ENCODE measurements at places on chromosomes 4 and X.

- DNase-seq, result no peak
Observed at GRCh38 chr4:87092389-87093141, 127.9 kb downstream of the KLHL8 start.

GRCh38 chr4:142036795-142037583 lies 400.6 kb downstream of the IL15 start:
- DNase-seq, result no peak

GRCh38 chr4:129821963-129822362 lies 726.0 kb downstream of the C4orf33 start:
- DNase-seq, result no peak

- DNase-seq, result no peak
Observed at GRCh38 chr4:148366251-148366650, 76.0 kb downstream of the NR3C2 start.

DNA sequence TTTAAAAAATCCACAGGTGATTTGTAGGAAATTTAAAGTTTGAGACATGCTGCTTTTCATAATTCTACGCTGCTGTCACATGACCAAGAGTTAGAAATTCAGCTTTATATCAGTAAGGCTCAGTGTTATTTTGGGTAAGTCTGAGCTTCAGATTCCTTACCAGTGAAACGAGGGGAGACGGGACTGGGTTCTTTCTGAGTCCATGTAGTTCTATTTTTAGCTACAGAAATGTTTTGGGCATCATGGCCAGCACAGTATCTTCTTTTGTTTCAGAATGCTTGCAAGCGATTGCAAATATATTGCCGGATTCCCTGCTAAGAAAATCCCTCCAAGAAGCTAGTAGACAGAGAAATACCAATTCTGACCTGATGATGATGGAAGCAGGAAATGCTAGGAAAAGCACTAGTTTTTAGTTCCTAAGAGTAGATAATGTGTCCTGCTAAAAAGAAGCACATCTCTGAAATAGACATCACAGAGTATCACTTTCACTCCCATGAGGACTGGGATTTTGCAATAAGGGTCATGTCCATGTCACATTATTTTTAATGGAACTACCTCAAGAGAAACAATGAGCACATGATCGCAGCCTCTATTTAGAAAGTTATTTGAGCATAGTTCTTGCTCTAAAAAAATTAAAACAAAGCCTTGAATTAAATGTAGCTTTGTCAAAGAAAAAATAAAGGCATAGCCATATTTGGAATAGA lies 10.9 kb downstream of the ATP1B4 start:
- DNase-seq, result no peak

DNA sequence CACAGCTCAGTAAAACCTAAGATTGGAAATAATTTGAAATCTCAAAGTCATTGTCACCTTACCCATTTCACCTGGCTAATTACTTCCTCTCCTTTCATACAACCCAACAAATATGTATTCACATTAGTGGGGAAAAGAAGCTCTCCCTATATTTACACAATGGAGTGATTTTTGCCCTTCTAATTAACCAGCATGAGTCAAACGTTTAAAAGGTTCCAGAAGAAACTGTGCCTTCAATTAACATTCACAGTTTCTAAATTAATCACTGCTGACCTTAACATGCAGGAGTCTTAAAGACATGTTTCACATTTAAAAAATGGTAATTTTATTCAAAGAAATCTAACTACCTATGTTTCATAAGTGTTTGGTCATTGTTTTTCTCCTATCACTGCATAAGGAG lies 254.6 kb downstream of the CBLL2 start:
- no peak for DNase-seq

DNA sequence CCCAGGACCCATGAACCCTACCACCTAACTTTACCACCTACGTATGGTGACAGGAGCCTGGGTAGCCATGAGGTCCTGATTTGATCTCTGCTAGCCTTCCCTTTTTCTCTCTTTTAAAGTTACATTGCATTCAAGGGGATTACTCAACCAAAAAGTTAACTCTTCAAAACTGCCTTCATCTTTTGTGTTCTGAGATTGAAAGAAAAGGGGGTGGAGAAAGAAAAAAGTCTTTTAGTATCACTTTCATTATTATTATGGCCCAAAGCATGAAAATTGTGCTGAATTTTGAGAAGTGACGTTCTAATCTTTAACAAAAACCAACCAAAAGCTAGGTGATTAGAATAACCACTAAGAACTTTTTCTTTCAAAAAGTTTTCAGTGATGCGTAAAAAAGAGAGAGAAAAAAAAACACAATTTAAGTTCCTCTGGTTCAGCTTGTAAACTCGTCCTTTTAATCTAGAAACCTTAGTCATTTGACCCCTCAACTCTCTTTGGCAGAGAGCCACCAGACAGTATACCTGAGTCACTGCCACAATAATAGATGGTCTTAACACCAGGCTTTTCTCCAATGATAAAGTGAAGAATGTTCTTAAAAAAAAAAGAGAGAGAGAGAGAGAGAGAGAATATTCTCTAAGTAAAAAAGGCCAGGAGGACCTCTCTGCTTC lies 347.4 kb upstream of the FGF13 start:
- no peak for DNase-seq

DNA sequence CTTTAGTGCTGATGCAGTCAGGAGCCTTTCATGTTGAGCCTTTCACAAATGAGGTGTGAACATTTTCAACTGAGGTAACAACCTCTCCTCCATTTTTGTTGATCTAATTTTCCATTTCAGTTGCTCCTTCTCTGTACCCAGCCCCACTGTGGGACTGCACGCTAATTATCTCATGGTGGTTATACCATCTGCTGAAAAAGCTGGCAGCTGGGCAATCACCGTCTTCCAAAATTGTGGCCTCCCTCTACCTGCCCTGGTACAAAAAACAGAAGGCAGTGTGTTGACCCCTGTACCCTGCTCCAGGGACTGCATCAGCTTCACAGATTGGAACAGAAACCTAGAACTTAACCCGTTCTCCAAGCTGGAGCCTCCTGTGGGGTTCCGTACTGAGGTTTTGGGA lies 72.4 kb upstream of the LONRF3 start:
- DNase-seq, result no peak

- no peak for DNase-seq
Observed at GRCh38 chr4:149549911-149550310, 265.7 kb downstream of the IQCM start.

DNA sequence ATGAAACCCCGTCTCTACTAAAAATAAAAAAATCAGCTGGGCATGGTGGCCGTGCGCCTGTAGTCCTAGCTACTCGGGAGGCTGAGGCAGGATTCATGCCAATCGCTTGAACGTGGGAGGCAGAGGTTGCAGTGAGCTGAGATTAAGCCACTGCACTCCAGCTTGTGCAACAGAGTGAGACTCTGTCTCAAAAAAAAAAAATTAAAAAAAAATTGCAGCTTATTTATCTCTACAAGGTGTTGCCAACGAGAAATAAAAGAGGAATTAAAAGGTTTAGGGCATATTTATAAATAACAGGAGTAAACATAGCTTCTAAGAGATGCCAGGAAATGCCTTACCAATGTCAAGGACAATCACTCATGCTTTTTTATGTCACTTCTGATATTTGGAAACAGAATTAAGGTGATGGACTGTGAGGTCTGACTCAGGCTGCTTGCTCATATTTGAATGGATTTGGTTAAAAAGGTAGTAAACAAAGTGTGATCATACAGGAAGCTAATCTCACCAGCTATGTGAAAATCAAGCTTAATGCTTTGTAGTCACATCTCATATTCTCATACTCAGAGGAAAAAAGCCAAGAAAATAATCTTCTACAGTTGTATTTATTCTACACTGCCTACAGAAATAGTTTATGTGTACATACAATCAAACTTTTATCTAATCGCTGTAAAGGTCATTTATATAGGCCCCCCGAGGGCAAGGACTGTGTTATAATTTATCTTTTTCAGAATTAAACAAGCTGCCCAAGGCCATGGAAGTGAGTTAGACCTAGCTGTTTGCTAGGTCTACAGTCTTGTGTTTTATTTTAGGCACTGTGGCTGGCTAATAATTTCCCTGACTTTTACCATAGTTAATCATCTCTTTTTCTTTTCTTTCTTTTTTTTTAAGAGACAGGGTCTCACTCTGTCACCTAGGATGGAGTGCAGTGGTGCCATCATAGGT lies 61.1 kb upstream of the RBMX start:
- DNase-seq, result no peak

DNA sequence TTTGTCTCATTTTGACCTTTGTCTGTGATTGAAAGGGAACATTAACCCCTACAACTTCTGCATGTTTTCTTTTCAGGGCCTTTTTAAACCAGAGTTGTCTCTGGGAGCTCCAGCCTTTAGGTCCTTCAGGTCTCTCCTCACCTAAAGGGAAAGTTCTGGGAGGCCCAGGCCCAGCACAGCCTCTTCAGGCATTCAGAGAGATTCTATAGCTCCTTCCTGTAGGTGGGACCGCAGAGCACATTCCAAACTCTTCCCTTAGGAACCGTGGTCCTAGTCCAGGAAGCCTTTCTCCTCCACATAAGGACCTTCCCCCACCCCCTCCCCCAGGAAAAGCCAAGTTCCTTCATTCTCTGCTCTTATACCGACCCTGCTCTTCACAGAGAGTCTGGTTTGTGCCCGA lies 14.9 kb downstream of the NKX6-1 start:
- no peak for DNase-seq

DNA sequence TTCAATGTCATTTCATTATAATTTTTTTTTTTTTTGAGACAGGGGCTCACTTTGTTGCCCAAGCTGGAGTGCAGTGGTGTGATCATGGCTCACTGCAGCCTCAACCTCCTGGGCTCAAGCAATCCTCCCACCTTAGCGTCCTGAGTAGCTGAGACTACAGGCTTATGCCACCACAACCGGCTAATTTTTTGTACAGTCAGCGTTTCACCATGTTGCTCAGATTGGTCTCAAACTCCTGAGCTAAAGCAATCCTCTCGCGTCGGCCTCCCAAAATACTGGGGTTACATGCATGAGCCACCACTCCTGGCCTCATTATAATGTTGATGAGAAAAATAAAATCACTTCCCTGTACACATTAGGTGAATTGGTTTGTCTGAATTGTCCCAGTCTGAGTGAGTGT lies 16.9 kb downstream of the TAF7L start:
- no peak for DNase-seq

- DNase-seq, result no peak
Observed at GRCh38 chr4:15400981-15401671, 26.7 kb upstream of the C1QTNF7 start.

- no peak for DNase-seq
Observed at GRCh38 chr4:122041312-122041711, 89.5 kb upstream of the TRPC3 start.

GRCh38 chr4:86536151-86536550 lies 58.0 kb upstream of the PTPN13 start:
- no peak for DNase-seq

DNA sequence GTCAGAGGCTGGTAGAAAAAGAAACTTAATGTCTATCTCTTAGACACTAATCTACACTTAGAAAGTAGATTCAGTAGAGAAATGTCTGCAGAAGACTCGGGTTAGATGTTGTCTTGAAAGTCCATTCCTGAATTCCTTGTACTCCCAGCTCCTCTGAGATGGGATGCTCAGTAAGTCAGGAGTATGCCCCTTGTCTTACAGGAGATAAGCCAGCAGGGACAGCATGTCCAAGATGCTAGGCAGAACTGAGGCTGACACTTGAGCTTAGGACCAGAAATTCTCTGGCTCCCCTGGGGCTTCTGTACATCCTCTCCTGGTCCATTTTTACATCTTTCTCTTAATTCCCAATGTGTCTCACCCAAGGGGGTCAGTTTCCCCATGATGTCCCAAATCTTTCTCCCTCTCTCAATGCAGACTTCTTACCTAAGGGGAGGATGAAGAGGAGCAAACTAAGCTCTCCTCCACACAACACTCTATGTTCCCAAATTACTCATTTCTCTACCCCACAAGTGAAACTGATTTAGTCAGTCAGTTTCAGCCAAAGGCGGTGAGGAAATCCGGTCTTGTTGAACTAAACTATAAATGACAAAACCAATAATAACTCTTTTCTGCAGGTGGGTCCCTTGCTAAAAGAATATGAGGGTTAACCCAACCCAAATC lies 558.2 kb upstream of the DIPK2B start:
- DNase-seq, result no peak

DNA sequence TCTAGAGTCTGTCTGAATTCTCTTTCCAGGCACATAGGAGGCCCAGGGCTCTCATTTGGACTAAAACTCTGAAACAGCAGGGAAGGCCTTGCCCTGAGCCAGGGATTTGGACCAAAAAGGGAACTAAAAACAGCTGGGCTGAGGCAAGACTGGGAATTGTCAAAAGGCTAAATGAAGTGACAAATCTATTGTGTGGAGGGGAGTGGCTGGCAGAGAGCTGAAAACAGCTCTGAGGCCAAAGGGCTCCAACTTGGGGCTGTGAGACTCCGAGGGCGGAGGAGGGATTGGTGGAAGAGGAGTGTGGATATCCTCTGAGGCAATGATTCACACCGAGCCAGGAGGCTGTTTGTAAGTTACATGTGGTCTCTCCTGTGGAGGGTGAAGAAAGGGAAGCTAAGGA lies 63.2 kb downstream of the PHEX start:
- DNase-seq, result no peak

- DNase-seq, result no peak
Observed at GRCh38 chr4:10639664-10640063, 44.9 kb downstream of the CLNK start.

- no peak for DNase-seq
Observed at GRCh38 chr4:8891646-8892555, 20.3 kb upstream of the HMX1 start.

DNA sequence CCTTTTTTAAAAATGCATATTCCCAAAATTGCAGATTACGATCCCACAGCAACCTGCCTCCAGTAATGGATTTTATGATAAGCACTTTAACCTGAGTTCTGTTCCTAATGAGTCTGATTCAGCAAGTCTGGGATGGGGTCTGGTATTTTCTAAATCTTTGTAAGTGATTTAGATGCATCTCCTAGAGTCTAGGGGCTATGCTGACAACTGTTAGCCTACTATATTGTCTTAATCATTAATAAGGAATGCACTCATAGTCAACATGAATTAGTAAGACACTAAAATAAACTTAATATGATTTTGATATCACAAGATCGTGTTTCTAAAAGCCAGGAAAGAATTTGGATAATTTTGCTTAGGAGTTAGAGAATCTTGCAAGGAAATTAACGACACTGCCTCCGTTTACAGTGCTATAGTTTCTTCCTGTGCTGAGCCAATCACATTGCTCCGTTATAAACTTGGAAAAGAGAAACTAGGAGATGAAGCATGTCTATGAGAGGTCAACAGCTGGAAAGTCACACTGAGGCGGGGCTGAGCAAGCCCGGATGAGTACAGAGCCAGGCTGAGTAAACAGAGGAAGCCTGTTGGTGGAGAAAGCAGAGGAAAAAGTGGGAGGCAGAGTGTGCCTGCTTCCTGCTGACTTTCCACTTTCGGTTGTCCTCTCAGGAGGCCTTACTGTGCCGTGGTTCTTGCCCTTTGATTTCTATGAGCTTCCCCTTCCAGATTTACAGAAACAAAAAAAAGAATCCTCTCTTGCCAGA lies 5.4 kb downstream of the SCARB2 start:
- DNase-seq, result no peak

DNA sequence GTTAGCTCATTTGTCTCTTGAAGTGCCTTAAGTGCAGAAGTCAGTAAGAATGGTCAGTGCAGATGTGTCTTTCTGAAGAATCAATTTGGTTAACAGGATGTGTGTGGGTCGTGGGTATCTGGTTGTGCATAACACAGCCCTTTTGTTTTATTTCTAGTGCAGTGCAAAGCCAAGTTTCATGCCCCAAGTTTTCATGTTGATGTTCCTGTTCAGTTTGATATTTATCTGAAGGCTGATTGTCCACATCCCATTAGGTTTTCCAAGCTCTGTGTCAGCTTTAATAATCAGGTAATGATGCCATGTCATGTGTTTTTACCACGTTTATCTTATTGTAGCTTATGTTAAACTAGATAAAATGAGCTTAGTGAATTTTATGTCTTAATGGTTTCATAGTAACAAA lies 27.4 kb downstream of the TRAPPC11 start:
- DNase-seq, result no peak
